NCI-H510A treated with DMSO at 0.1 percent for 48 hours (cell line): ENCODE measurements at places on chromosomes 1 and 21.
A peak's percentile ranks its signal among the peaks of the same experiment; 100 is the strongest.

DNA sequence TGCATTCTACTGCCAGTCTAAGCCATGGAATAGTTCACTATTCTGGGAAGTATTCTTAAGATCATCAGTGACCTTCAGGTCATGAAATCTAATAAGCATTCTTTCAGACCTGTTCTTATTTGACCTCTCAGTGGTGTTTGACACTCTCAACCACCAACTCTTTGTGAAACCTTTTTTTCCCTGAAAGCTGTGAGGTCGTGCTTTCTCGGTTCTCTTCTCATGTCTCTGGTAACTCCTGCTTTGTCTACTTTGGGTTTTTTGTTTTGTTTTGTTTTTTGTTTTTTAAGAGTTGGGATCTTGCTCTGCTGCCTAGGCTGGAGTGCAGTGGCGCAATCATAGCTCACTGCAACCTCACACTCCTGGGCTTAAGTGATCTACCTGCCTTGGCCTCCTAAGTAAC, 56.3 kb downstream of the POU2F1 start:
- no peak for DNase-seq

DNA sequence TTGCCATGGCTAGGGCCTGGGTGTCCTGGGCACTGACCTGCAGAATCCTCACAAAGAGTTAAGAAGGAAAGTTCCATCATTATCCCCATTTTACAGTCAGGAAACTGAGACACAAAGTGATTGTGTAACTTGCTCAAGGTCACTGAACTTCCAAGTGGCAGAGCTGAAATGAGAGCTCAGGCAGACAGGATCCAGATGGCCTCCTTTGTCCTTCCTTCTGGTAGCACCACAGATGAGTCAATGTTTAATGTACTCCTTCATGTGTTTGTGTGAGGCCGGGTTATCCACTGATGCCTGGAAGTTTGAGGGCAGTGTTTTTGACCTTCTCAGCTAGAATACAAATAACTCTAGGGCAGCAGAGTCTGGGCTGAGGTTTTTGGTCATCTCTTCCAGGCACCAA, 207.0 kb downstream of the TNR start:
- DNase-seq = no peak

DNA sequence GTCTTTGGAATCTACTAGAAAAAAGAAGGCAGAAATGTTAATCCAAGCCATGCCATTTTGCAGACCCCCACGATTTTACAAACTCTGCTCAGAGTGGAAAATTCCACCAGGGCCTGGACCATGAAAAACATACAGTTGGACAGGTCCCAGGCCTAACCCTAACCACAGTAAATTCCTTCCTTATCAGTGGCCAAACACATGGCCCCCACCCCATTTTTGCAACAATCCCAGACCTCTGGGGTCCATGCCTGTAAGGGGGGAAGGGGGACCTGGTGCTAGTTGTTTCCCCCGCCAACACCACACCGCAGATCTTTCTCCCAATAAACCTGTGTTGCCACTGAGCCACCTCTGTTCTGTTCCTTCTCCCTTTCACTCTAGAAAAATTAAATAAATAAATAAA, 1352.7 kb downstream of the AMY1C start:
- DNase-seq = no peak

DNA sequence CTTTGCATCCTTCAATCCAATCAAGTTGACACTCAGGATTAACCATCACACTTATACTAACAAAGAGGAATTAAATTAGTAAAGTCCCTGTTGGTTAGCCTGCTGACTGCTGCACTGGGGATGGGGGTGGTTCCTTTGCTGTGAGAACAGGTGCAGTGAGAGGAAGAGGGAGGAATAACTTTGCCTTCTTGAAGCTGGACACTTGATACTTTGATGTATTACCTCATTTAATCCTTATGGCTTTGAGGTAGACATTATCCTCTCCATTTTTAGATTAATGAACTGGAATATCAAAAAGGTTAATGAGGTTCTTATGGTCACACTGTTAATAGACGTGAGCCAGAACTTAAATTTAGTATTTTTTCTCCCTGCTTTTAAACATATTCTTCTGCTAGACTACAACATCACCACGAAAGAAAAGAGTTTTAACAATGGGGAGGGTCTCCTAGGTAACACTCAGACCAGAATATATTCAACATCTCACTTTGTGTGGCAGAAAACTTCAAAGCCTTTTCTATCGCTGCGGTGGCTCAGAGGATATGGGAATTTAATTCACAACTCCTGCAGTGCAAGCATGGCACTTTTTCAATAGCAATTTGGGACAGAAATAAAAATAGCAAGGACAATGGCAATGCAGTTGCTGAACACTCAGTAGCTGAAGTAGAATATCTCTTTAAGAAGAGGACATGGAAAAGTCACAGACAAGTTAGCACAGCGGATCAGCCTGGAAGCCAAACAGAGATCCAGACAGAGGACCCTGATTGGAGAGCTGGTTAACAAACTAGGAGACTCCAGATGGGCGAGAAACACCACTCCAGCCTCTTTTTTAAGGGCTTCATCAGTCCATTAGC, 68.8 kb upstream of the DNAH14 start:
- DNase-seq = no peak

DNA sequence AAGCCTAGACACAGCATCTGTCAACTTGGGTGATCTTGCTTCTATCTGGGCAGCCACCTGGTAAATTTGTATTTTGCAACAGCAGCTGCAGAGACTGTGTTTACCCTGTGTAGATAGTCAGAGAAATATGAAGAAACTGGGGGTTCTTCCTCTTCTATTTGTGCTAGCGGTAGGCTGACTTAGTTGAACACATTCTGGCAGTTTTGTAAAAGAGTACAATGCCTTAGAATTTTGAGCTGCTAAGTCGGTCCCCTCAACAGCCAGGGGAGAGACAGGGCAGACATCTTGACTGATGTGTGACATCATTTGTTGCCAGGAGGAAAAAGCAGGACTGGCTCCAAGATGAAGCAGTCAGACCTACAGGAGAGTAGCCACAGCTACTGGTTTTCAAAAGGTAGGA, 53.7 kb downstream of the KCNJ6 start:
- DNase-seq = peak; percentile 16

- DNase-seq = peak; percentile 85
Measured at GRCh38 chr1:202288177-202288576, 53.6 kb downstream of the UBE2T start.

DNA sequence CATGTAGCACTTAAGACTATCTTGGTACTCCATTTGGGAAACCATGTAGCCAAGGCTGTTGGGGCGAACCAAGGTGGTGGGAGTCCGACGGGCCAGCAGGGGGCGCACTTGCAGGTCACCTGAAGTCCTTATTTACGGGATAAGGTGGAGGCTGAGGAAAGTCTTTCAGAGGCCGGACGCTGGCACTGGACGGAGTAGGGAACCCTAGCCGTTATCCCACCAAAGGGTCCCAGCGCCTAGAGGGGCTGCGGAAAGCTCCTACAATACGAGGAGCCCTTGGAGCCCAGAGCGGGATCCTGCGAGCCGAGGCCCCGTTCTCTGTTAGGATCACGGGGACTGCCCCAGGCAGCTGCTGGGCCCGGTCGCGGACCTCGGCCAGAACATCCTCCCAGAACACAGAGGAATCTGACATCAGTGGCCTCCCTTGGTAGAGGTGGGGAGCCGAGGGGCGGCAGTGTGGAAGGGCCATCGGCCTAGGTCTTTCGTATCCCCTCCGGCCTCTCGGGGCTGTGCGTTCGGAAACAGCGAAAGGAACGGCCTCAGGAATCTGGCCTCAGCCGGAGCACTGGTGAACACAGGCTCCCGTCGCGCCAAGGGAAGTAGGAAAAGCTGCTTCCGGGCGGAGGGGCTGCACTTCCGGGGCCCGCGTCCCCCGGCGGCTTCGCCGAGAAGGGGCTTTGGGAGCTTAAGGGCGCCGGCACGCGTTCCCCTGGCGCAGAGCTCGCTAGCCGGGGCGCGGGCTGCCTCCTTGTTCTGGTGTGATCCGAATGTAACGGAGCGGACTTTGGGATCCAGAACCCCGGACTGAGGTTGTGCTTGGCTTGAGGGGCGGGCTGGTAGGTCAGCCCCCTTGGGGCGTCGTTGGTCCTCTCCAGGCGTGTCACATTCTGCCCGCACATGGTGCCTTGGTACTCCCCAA, 29.9 kb upstream of the RPTN start:
- peak; percentile 1 for DNase-seq

DNA sequence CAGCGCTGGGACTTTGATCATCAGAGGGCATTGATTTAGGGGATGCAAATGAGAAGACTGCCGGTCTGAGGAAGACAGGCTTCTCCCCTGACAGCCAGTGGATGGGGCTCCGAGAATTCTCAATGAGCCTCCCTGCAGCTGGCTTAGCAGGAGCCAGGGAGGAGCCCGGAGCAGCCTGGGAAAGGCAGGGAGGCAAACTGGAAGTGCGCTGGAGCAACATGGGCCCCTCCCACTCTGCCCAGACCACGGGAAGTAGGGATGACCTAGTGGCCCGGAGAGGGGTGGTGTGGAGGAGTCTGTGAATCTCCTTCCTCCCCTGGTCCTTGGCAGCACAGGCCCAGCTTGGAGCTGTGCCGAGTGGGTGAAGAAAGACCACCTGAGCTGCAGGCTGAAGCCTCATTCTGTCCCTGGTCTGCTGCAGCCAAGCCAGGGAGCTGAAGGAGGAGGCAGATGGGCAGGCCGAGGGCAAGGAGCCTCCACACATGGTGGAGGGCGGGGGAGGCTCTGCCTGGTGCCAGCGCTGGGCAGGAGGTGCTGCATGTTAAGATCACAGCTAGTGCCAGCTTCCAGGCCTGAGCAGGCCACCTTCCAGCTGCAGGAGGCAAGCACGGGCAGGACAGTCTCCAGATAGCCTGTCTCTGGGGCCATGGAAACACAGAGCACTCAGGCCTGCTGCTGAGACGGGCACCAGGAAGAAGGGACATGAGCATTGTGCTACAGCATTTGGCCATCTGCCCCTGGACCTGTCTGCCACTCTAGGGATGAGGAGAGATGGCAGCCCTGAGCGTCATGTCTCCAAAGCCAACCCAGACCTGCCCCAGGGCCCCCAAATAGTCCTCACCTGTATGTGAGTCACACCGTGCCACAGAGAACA, 12.2 kb upstream of the CLSTN1 start:
- DNase-seq = peak; percentile 97

DNA sequence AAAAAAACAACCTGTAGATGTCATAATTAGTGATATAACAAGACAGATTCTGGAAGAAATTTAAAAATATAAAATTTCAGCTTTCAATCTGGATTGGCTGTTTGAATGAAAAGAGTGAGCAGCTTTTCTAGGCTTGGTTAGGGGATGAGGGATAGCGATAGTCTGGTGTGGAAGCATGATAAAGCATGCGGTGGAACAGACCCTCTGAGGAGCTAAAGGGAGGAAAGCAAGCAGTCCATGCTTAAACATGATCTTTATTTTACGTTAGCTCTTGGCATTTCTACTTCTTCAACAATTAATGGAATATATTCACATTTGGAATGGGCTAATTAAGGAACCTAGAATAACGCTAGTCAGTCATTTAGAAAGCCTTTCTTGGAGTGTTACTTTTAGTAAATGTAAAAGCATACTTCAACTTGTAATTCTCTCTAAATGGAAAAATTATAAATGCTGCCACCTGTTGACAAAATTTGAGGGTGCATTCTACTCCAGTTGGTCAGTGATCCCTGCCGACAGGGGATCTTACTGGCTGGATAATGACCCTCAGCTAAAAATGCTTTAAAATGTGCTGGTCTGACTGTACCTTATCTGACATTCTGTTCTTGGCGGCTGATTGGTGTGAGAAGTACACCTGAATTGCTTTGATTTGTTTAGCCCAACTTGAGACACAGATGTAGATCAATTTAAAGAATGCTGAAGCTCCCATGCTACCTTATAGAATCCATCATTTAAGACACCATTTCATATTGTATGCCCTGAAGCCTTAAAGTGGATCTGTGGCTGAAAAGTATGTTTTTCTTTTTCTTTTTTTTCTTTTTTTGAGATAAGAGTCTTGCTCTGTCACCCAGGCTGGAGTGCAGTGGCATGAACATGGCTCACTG, 61.2 kb downstream of the AK4 start:
- peak; percentile 63 for DNase-seq

DNA sequence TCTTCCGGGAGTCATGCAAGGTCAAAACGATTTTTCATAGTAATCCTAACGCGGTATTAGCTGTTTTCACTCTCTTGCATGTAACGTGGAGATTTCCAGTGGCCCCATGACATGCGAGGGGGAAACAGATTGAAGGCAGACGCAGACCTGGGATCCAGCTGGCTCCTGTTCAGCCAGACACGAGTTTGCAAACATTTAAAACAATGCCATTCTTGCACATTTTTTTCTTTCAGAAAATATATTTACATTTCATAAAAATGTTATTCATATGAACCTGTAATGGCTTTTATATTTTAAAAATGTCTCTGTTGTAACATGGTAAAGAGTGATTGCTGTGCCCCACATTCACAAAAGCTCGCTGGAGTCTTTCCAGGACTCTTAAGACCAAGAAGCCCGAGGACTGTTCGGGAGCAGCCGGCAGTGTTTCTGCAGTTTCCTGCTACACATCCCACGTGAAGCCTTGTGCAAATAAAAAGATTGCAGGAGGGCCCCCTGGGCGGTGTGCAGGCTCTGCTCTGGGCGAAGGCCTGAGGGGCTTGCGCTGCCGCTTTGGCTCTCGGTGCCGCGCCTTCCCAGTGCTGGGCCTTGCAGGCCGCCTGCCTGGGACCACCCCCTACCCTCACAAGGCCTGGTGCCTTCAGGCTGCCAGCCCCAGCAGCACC, 184.9 kb downstream of the DYRK1A start:
- DNase-seq = peak; percentile 22

- no peak for DNase-seq
Measured at GRCh38 chr1:67332653-67333529, 25.2 kb downstream of the IL12RB2 start.

- peak; percentile 22 for DNase-seq
Measured at GRCh38 chr1:219990782-219991510, 55.4 kb downstream of the EPRS1 start.

DNA sequence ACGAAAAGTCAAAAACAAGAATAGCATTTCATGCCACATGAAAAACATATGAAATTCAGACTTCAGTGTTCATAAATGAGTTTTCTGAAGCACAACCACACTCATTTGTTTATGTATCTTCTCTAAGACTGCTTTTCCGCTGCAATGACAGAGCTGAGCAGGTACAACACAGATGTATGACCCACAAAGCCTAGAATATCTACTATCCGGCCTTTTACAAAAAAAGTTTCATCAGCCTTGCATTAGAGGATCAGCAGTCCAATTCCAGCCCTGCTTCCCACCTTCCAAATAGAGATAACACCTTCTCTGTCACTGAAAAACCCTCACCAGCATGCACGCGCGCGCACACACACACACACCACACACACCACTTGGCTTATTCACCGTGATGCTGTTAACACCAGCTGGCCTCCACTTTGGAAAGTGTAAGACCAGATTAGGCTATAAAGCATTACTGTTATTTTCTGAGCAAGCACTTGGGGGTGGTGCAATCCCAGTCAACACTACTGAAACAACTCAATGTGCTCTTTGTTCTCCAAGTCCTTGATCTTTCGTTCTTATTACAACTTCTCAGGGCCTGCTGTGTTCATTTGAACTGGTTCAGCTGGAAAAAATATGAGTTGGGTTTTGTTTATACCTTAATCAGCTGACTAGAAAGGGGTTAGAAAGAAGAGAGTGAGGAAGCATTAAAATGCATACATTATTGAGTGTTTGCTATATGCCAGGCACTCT, 90.0 kb downstream of the GLUL start:
- DNase-seq = no peak

GRCh38 chr1:157119008-157119407, 19.2 kb downstream of the ETV3 start:
- DNase-seq = no peak
